ENCODE measurements at places on chromosomes 12 and 14.

DNA sequence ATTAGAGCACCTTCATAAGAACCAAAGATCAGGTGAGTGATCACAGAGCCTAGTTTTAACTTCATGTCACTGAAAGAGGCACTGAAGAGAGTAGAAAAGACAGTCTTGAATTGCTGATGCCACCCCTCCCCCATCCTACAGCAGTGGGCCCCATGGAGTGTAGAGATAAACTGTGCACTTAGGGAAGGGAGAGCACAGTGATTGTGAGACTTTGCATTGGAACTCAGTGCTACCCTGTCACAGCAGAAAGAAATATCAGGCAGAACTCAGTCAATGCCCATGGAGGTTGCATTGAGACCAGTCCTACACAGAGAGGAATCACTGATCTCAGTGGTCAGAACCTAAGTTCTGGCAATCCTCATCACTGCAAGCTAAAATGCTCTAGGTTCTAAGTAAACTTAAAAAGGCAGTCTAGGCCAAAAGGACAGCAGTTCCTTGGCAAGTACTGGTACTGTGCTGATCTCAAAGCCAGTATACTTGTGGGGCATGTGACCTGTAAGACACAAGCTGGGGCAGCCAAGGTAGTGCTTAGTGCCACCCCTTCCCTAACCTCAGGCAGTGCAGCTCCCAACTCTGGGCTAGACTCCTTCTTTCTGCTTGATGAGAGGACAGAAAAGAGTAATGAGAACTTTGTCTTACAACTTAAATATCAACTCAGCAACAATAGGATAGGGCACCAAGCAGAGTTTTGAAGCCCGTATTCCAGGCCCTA, 94.1 kb downstream of the FSCB start:
- no peak for DNase-seq

GRCh38 chr14:36333119-36333518, 12.7 kb upstream of the MBIP start:
- no peak for DNase-seq

- DNase-seq = no peak
Measured at GRCh38 chr12:5773550-5773949, 171.5 kb downstream of the ANO2 start.

GRCh38 chr14:51400139-51400538, 160.1 kb downstream of the TMX1 start:
- DNase-seq = no peak

GRCh38 chr12:48827026-48827425, 8.7 kb downstream of the CACNB3 start:
- no peak for DNase-seq

GRCh38 chr12:127041985-127042625, 1224.9 kb upstream of the TMEM132C start:
- DNase-seq = no peak

DNA sequence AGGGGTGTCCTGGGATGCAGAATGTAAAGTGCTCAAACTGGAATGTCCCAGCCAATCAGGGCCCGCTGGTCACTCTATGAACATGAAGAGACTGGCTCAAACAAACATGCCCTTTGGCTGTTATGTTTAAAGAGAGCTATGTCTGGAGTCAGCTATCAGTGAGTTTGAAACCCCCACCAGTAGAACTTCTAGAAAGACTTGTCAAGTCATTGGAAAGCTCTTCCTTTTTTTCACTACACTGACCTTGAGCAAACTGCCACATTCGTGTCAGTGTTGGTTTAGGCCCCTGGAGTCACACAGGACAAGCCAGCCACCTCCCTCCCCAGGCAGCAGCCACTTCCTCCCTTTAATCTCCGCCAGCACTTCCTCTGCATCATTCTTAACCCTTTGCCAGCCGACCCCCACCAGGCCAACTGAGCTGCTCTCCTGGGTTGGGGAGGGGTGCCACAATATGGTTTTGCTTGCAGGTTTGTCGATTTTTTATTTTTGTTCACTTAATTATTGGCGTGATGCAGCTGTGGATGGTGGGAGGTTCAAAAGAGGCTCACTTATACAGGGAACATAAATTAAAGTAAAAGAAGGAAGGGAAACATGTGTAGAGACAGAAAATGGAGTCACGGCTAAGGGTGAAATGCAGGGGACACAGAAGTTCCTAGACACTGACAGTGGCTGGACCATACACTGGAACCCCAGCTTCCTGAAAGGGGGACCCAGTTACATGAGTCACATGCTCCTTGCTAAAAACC, 25.3 kb downstream of the CMKLR1 start:
- DNase-seq = no peak

DNA sequence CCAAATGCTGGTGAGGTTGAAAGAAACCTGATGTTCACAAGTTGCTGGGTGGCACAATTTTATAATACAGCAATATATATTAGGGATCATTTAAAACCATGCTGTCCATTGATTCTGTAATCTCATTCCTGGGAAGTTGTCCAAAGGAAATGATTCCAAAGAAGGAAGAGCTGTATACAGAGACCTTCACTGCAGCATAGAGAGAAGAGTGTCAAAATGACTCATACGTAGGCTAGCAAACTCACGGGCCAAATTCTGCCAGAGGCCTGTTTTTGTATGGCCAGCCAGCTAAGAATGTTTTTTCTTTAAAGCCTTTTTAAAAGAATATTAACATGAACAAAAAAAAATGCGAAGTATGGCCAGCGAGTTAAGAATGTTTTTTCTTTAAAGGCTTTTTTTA, 69.2 kb upstream of the MED13L start:
- DNase-seq = no peak

DNA sequence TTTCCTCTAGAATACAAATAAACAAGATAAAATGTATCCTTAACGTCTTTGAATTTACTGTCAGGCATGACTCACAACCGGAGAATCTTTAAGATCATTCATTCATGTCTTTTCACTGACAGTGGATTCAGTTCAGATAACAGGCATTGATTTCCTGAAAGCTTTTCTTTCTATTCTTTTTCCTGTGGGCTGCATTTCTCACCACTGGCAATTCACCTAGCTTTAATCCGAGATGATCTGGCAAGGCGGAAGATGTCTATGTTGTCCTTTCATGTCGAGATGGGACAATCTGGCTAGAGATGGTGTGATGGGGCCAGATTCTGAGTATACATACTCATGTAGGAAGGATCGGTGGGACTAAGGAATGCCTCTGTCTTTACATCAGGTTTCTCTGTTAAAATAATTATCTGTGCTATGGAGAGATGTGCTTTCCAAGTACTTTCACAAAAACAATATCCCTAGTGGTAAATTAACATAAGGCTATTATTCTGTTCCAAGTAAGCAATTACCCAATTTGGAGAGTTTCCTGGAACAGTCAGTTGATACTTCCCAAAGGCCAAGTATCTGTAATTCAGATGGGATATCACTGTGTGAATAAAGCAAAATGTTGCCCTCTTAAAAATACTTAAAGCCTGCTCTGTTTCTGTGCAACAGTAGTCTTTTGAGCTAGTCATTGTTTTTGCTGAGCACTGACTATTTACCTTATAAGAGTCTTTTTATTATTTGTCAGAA, 17.8 kb downstream of the ACSS3 start:
- no peak for DNase-seq

GRCh38 chr14:39006721-39007410, 96.2 kb downstream of the SEC23A start:
- no peak for DNase-seq
